Brain microvascular endothelial cell (primary cell): ENCODE measurements at places on chromosomes 2 and 18.

DNA sequence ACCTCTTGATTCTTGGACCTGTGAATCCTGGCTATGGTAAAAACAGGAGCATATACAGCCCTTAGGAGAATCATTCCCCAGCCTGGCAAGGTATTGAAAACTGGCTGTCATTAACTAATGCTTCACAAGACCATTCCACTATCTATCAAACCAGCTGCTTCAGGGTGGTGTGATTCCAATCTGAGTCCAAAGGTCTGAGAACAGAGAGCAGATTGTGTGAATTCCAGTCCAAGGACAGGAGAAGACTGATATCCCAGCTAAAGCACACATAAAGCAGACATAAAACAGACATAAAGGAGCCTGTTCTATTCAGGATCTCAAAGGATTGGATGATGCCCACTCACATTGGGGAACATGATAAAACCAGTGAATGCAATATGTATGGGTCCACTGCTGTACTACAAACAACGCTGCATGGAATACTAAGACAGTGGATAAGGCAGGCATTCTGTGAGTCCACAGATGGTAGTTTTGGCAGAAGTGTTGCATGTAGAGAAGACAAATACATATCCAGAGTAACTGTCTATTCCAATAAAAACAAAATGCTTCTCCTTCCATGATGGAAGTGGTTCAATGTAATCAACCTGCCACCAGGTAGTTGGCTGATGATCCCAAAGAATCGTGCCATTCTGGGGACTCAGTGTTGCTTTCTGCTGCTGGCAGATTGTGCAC lies 363.9 kb downstream of the KCNJ3 start:
- DNase-seq: no peak

DNA sequence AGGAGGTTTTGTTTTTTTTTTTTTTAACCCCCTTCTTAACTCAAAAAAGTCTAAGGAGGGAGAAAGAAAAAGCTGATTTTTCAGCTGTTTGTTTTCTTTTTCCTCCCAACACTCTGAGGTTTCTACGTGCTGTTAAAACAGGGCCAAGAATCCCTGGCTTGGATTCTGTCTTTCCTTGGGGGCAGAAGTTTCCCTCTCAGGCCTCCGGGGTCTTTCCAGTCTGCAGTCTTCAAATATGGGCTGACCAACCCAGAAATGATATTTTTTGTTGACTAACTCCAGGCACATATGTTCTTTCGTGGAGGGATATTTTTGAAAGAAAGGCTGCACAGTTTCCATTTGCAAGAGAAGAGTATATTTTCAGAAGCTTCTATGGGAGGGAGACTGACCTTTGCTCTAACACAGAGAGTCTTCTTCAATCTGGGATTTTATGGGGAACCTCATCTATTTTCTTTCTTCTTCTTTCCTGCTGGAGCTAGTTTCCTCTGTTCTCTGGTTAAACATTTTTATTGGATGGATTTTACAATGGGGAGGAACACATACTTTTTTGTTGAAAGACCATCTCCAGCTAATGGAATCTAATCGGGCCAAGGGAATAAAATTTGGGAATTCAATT lies 93.3 kb upstream of the SPRED2 start:
- no peak for DNase-seq

DNA sequence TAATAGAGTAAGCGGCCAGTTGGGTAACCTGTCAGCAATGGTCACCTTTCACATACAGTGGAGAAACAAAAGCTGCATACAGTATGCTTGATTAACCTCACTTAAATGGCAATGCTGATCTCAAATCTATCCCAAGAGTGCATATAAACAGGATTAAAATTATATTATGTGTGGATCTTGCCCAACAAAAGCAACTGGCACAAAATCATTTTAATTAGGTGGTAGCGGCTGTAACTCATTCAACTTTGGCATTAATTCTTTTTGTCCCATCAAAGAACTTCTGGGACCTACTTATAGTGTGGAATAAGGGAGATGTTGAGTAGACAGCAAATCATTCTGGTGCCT lies 167.8 kb upstream of the VRK2 start:
- DNase-seq: no peak

DNA sequence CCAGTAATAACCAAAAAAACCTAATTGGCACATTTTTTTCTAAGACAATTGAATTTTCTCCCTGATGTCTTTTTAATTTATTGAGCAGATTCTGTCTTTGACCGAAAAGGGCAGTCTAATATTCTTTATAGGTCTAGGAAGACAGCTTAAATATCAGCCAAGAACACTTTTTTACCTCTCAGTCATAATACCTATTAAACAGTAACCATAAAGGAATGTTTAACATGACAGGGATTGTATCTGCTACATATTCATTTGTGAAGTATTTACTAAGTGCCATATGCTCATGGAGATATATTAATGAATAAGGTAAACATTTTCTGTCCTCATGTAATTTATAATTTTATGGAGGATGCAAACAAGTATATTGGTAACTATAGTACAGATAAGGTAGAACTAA lies 3.1 kb upstream of the HTR2B start:
- DNase-seq: no peak

DNA sequence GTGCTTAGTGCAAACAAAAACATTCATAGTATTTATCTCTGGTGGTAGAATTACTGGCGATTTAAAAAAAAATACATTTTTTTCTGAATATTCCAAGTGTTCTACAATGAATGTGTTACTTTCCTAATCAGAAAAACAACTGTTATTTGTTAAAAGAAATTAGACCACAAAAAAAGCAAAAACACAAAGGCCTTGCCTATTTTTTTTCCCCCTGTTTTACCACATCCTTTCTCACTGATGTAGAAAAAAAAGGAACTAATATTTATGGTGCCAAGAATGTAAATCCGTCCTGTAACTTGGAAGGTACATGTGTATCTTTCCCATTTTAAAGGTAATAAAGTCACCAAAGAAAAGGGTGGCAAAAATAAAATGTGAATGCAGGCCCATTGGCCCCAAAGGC lies 28.4 kb upstream of the MGAT4A start:
- no peak for DNase-seq

GRCh38 chr2:199144036-199144435 lies 313.7 kb downstream of the SATB2 start:
- no peak for DNase-seq

DNA sequence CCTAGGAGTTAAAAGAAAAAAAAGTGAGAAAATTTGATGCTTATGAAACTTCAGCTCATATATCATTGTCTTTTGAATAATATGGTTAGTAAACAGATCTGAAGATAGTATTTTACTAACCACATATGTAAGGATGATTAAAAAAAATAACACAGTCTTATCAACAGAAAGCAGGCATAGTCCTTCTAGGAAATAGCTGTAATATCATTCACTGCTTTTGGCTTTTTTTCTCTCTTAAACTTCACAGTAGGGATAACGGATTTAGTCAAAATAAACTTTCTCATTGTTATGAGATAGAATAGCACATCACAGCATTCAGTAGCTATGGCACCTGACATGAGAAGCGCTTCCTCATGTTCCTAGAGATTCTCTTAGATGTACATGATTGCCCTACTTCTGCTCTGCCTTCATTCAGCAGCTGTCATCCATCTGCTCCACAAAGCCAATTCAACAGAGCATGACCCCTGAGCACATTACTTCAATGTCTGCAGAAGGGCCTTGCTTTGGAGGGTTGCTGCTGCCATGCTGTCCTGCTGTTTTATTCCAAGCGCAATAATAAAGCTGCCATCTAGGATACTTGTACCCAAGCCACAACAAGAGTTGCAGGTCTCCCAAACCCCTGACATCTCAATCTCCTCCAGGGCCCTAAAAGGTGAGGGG lies 67.0 kb downstream of the TTC21B start:
- DNase-seq: no peak

GRCh38 chr2:214830794-214831346 lies 21.4 kb upstream of the BARD1 start:
- peak; percentile 27 for DNase-seq
